ENCODE measurements at places on chromosomes 16 and 17.
A peak's percentile ranks its signal among the peaks of the same experiment; 100 is the strongest.

- no peaks in the 10 kb centered on the region for H3K4me1 ChIP-seq
- no peaks in the 10 kb centered on the region for H3K27me3 ChIP-seq
- peaks cover 24% of the 10 kb centered on the region for H3K36me3 ChIP-seq
- no peak for DNase-seq
- H3K27ac ChIP-seq = no peak overlapping the region
Observed at GRCh38 chr16:80974649-80975376, 31.9 kb downstream of the CMC2 start.

GRCh38 chr16:12236589-12236988, 260.1 kb downstream of the SNX29 start:
- peaks cover 12% of the 10 kb centered on the region for H3K4me1 ChIP-seq
- H3K27me3 ChIP-seq = no peaks in the 10 kb centered on the region
- H3K4me3 ChIP-seq = no peak overlapping the region
- no peak for DNase-seq
- no peaks in the 10 kb centered on the region for H3K36me3 ChIP-seq
- no peak overlapping the region for H3K27ac ChIP-seq

- no peak overlapping the region for H3K4me3 ChIP-seq
- no peaks in the 10 kb centered on the region for H3K36me3 ChIP-seq
- DNase-seq = no peak
- no peaks in the 10 kb centered on the region for H3K4me1 ChIP-seq
- no peaks in the 10 kb centered on the region for H3K27me3 ChIP-seq
Observed at GRCh38 chr16:83214671-83215070, 587.9 kb downstream of the CDH13 start.

DNA sequence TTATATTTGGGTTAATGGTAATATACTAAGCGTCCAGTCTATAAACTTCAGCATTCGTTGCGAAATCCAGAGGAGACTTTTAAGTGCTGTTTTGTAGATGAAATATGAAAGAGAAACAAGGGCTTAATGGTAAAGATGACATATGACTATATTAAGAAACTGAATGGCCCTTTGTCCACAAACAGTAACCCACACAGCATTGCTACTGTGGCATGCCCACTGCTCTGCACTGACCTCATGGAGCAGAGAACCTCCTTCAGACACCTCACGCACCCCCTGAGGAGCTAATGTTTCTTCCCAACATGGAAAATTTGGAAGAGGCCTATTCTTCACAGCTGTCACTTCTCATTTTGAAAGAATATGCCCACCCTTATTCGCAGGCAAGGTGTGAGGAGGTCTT, 26.7 kb downstream of the ASPA start:
- no peak overlapping the region for H3K4me3 ChIP-seq
- no peaks in the 10 kb centered on the region for H3K4me1 ChIP-seq
- DNase-seq = no peak

DNA sequence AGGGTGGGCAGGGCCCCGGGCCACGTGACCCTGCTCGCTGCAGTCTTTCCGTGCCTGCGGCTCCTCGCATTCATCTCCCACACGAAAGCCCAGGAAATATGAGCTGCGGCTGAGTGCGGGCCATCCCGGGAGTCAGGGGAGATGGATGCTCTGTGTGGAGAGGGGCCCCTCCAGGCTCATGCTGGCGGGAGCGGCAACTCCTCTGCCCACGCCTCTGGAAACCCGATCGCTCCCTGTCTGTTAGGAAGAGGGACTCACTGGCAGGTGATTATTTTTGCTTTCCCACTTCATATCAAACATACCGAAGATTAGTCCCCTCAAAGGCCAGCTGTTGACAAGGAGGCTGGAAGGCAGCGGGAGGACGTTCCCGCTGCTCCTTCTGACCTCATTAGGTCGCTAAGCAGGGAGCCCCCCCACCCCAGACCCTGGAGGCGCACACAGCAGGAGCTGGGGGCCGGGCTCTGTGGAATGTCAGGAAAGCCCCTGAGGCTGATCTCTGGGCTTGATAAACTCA, 228.5 kb downstream of the FOXL1 start:
- no peak overlapping the region for H3K27ac ChIP-seq
- H3K36me3 ChIP-seq = no peaks in the 10 kb centered on the region
- peaks cover 15% of the 10 kb centered on the region for H3K4me1 ChIP-seq

DNA sequence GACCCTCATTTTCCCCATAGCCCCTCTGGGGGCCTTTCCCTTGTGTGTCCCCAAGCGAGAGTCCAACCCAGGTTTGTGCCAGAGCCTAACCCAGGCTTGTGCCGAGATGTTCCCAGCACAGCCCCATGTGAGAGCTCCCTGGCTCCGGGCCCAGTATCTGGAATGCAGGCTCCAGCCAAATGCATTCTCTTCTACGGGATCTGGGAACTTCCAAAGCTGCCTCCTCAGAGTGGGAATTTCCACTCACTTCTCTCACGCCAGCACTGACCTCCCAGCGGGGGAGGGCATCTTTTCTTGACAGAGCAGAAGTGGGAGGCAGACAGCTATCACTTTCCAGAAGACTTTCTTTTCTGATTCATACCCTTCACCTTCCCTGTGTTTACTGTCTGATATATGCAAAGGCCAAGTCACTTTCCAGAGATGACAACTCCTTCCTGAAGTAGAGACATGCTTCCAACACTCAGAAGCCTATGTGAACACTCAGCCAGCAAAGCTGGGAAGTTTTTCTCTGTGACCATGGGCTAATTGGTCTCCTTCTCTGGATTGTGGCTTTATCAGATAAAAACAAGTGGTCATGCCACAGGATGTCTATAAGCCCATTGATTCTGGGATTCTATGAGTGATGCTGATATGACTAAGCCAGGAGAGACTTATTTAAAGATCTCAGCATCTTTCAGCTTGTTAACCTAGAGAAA, 2.5 kb upstream of the CCL2 start:
- DNase-seq = peak; percentile 97
- no peak overlapping the region for H3K4me3 ChIP-seq
- H3K36me3 ChIP-seq = no peaks in the 10 kb centered on the region
- no peaks in the 10 kb centered on the region for H3K27me3 ChIP-seq
- peaks cover 90% of the 10 kb centered on the region for H3K4me1 ChIP-seq

- H3K27me3 ChIP-seq = no peaks in the 10 kb centered on the region
- peak within 1 kb of the TSS; percentile 84 for H3K27ac ChIP-seq
- H3K36me3 ChIP-seq = no peaks in the 10 kb centered on the region
- DNase-seq = peak; percentile 91
Observed at GRCh38 chr17:44689477-44690217, at the start of gene CCDC43. CCDC43 (minus strand) TSS chr17:44689776; CDS start chr17:44689753, 23 bp downstream.
